ENCODE measurements at places on chromosomes 1 and 21. TPM values are rescaled to one million over a fixed set of nuclear protein-coding genes. Genes with fewer than 3 reads are reported as not detected.

SRM gene
- total RNA-seq = 18.3 TPM

B3GALT6 gene
- 24.1 TPM for total RNA-seq

SCP2 gene
- 57.5 TPM for total RNA-seq

CD84 gene
- 1.6 TPM for total RNA-seq

SLC35F3 gene
- 2.4 TPM for total RNA-seq

PTGS2 gene
- total RNA-seq = 2.4 TPM

LAD1 gene
- total RNA-seq = not detected

CFHR4 gene
- total RNA-seq = 0.41 TPM

SAMD11 gene
- total RNA-seq = 0.41 TPM

CCDC24 gene
- 5.3 TPM for total RNA-seq

CD1B gene
- not detected for total RNA-seq

SPRR4 gene
- not detected for total RNA-seq

IL12RB2 gene
- total RNA-seq = 7.3 TPM

PPIAL4G gene
- 0.41 TPM for total RNA-seq

GJB3 gene
- not detected for total RNA-seq

ETNK2 gene
- 31.0 TPM for total RNA-seq

CR1 gene
- total RNA-seq = 0.41 TPM

OR2M3 gene
- total RNA-seq = under 0.01 TPM

CXADR gene
- total RNA-seq = 405 TPM

C1orf87 gene
- total RNA-seq = not detected

C21orf91 gene
- 13.5 TPM for total RNA-seq

MIXL1 gene
- not detected for total RNA-seq

AMY1B gene
- not detected for total RNA-seq

SOAT1 gene
- 15.9 TPM for total RNA-seq

ADORA1 gene
- 11.0 TPM for total RNA-seq

RHOC gene
- 35.1 TPM for total RNA-seq

EMC1 gene
- total RNA-seq = 75.0 TPM

CELA2A gene
- not detected for total RNA-seq

NLRP3 gene
- total RNA-seq = 0.82 TPM

LCE1F gene
- total RNA-seq = not detected

SMPDL3B gene
- total RNA-seq = 0.82 TPM

UBXN11 gene
- 4.1 TPM for total RNA-seq

SLC25A33 gene
- 12.2 TPM for total RNA-seq

ATP1A2 gene
- total RNA-seq = 45.7 TPM

LRRC42 gene
- total RNA-seq = 21.2 TPM

GABPA gene
- total RNA-seq = 42.8 TPM

ZSWIM5 gene
- total RNA-seq = 15.9 TPM
